NCI-H1436 (cell line): ENCODE measurements at places on chromosomes 2 and 18.

GRCh38 chr2:45984366-45984765, 312.8 kb upstream of the EPAS1 start:
- DNase-seq, result no peak

DNA sequence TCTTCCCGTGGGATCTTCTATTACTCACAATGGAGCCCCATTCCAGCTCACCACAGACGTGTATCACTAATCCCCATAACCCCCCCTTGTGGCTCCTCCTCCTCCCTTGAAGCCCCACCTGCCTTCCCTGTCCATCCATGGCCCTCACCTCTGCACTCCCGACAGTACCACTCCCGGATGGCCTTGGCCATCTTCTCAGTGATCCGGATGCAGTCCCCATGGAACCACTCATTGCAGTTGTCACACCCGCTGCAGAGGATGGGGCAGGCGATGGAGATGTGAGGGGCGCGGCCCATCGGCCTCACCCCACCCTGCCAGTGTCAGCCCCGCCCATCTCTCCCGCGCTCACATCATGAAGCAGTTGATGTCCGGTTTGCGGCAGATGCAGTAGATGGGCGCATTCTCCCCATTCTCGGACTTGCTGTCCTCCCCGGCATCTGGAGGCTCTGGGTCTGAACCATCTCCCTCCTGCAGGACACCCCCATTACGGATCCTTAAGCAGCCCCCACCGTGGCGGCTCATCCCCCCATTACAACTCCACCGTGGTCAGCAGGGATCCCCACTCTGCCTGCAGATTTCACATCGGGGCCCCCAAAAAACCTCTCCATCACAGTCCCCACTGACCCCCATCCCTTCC, 983 bp downstream of the CXXC1 start:
- DNase-seq, result no peak

DNA sequence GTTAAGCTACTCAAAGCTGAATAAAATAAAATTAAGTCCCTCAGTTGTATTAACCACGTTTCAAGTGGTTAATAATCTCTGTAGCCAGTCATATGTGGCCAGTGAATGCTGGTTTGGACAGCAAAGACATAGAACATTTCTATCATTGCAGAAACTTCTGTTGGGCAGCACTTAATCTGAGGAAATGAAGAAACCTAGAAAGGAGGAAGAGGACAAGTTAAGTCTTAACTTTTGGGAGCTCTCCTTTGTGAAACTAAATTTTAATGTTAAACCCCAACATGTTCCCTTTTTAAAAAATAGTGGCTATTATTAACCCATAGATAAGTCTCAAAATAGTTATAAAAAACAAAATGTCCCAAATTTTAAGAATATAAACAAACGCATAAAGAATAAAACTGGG, 421.3 kb downstream of the ARHGAP15 start:
- no peak for DNase-seq

DNA sequence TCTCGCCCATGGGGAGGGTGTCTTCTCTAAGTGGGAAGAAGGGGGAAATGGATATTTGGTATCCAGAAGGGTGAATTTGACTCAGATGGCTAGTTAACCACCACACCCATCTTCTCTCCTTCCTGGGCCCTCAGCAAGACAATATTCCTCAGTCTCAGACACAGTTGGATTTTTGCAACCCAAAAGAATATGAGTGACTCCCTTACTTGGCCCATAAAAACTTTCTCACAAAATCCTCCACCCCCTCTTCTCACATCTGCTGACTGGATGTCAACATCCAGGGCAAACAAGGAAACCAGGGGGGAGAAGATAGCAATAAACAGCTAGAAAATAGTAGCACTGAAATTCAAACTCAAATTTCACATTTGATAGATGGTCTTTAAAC, 35.3 kb upstream of the GCC2 start:
- no peak for DNase-seq

GRCh38 chr18:24388957-24389356, 8.7 kb downstream of the OSBPL1A start:
- DNase-seq, result no peak

GRCh38 chr2:99691926-99692325, 202.1 kb upstream of the REV1 start:
- no peak for DNase-seq

DNA sequence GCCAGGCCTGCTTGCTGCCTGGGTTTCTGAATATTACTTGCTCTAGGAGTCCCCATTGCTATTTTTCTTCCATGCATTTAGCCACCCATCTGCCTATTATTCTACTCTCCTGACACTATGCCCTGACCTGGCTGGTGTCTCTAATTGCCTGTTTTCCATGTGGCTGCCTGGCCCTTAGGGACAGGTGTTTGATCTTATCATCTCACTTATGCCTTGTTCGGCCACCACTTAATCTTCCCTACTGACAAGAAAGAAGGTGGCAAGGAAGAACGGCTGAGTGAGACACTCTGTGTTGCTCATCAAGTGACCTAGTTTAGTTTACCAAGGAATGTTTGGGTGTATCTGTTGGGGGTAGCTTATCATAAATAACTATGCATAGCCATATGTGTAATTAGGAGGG, 50.4 kb upstream of the RAPH1 start:
- no peak for DNase-seq

DNA sequence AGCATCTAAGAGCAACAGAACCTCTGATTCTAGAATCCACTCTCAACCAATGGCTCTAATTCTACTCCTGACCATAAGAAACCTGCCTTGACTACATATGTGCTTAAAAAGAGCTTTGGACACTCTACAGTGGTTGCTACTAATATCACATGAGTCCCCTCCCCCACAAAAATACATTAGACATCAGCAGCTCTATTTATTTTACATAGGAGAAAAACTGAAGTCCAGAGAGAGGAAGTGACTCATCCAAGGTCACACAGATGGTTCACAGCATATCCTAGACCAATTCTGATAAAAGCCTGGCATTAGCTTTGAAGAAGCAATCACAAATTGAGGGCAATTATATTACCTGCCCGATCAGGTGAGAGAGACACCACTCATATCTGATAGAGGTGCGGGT, 49.8 kb downstream of the ALK start:
- DNase-seq, result no peak

DNA sequence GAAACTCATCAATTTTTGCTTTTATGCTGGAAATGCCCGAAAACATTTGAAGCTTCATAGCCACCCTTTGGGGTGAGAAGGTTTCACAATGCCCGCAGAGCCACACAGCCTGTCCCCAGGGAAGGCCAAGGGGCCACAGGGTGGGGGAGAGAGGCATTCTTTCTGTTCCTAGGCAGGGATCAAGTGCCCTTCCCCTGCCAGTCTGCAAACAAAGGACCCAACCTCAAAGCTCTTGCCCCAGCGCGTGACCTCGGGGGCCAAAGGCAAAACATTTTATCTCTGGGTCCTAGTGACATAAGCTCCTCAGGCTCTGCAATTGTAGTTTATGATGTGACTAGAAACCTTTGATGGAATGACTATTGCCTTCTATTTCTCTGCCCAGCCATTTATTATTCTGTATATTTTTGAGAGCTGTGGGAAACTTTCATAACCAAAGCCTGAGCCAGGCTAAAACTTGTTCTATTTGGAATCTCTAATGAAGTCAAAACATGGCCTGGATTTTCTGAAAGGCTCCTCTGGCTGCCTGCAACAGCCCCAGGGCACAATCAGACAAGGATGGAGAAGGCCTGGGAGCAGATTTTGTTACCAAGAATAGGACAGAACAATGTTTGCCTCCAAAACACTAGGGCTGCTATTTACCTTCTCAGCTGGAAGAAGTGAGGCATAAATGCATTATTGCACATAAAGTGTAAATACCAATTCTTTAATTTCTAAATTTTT, 137.2 kb upstream of the KCTD1 start:
- no peak for DNase-seq

DNA sequence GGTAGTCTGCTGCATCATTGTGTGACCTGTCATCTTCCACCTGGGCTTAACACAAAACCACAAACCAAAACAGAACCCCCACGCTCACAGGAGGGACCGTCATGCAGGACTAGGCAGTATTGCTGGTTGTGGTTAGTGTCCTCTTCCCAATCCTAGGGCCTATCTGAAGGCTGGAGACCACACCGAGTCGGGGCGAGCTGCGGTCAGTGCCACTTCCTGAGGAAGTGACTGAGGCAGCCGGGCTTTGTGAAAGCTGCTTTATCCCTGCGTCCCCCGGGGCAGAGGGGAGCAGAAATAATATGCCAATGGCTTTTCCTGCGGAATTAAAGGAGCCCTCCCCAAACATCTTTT, 22.9 kb downstream of the ZNF532 start:
- no peak for DNase-seq

- no peak for DNase-seq
Observed at GRCh38 chr2:121969166-121969565, 213.7 kb downstream of the TSN start.

DNA sequence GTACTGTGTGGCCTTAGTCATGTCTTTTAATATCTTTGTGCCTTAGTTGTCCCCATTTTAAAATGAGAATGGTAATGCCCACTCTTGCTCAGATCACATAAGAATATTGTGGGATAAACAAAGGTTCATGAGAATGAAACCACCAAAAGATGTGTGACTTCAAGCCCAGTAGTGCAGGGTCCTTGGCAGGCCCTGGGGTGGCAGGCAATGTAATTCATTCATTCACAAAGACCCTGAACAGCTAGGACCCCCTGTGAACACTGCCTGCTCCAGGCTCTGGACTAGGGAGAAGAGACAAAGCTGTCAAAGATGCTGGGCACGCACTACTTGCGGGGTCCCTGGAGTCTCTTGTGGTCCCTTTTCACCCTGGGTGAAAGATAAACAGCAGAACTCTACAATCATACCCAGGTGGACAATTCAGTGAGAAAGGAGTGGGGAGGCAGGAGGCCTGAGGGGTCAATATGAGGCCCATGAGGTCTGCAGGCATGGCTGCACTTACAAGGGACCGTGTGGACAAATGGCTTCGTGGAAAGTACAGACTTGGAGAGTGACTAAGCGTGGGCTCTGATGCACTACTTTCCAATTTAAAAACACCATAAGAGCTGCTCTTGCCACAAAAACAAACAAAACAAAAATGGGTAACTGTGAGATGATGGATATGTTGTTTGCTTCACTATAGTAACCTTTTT, 136.1 kb downstream of the SMAD7 start:
- DNase-seq, result no peak

- no peak for DNase-seq
Observed at GRCh38 chr2:237708491-237708890, 81.1 kb downstream of the LRRFIP1 start.

DNA sequence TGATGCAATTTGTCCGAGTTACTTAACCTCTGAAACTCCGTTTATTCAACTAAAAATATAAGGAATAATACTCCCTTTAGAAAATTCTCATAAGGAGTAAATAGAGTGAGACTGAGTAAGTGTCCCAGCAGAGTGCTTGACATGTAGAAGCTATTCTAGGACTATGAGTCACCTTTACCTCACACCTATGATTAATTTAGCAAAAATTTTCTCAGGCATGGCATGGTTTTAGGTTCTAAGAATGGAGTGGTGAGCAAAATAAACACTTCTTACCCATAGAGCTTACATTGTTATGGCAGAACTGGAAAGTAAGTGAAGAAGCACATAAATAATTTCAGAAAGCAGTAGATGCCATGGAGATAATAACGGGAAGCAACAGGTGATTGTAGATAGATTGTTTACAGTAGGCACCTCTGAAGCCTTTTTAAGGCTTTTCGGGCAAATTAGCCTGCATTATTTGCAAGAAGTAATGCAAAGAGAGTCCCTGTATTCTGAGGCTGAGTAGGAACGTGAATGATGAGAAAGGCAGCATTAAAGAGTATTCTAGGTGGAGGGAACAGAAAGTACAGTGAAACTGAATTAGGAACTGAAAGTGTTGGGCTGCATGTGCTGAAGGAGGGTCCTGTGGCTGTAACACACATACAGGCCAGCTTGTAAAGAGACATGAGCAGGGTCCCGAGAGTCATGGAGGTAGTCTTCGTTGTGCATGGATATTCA, 209.2 kb downstream of the ZNF407 start:
- DNase-seq, result peak; percentile 9

DNA sequence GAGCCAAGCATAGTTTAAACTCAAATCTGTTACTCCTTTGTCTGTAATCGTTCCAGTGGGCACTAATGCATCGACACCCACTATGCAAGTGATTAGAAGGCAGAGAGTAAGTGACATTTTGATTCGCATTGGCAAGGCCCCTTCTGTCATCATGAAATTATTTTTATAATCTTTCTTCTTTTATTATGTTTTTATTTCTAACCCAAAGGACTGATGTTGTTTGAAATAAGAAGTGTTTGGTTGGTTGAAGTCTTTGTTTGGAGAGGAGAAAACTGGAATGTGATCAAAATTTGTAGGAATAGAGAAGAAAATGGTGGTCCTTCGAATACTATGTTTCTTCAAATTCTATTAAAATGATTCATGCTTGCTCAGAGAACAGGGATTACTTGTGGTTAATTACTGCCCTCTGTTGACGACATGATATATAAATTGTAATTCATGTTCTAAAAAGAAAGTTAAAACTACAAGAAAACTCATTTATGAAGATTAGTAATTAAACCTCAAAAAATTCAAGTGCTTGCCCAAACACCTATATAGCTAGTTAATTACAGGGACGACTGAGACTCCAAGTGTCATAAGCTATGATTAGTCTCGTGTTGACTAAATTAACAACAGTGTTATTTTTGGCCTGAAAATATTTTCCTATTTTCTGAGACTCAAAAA, 26.4 kb upstream of the TFPI start:
- DNase-seq, result peak; percentile 42

GRCh38 chr2:203446071-203446481, 89.0 kb downstream of the RAPH1 start:
- no peak for DNase-seq

DNA sequence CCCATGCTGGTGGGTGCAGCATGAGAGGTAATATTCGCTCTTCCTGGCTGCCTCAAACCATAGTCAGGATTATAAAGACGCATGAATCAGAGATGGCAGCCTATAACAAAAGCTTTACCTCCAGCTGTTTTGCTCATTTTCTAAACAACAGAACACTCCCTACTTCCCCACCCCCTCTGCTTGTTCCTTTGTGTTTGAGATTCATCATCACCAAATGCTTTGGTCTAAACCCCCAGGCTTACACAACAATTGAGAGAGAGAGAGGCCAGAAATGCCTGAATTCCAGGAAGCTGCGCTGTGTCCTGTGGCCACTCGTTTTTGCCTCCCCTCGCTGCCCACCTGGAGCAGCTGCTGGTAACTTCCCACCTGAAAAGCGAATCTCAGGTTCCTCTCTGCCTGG, 78.8 kb upstream of the CAPN13 start:
- no peak for DNase-seq

GRCh38 chr2:47179388-47179787, 24.3 kb upstream of the STPG4 start:
- no peak for DNase-seq

GRCh38 chr2:37301408-37301807, 23.2 kb downstream of the PRKD3 start:
- DNase-seq, result no peak

DNA sequence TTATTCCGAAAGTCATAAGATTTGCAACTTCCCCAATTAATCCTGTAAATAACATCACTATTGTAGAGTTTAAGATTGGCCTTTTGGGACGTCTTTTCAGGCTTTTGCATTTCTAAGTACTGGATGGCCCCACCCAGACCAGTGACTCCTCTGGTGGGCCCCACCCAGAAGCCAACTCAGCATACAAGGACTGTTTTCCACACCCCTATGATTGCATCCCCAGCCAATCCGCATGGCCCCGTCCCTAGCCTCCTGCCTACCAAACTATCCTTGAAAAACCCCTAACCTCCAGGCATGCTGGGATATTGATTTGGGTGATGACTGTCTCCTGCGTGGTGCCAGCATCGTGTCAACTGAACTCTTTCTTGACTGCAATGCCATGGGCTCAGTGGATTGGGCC, 24.5 kb upstream of the TGIF1 start:
- no peak for DNase-seq
